ENCODE measurements at places on chromosomes 7 and 10.

DNA sequence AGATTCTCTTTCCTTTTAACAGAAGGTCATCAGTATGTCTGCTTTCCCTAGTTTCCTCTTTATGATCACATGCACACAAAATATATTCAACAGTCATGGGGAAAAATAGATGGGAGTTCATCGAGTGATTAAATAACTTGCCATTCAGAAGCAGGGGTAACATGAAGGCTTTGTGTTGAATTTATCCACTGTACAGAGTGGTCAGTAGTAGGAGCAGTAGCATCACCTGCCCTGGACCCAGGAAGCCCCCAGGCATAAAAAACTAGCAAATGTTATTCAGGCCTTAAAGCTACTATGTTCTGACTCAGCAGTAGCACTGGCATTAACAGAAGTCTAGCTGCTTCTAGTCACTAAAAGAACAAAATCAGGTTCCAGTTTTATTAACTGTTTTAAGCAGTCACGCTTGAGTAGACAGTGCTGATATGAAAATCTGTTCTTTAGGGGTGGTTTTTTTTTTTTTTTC is 31.4 kb upstream of the FAM133B start:
- DNase-seq, result no peak

GRCh38 chr7:102082693-102083368 is 203.8 kb upstream of the SH2B2 start:
- DNase-seq, result no peak

DNA sequence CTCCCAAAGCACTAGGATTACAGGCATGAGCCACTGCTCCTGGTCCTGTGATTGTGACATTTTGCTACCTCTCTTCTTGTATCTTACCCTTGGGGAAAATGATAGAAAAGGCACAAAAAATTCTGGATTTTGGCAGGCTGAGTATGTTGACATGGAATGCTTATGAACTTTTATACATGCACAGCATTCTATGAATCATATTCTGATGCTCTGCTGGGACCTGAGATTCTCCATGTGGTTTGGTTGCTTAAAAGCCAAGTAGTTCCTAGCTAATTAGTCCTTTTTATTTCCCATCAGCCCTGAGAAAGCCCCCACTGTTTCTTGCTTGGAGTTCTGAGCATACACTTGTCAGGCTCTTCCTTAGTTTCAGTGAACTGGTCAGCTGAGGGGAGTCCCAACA is 8.3 kb upstream of the KAZALD1 start:
- DNase-seq, result no peak

- no peak for DNase-seq
Observed at GRCh38 chr7:44634839-44635591, 28.6 kb downstream of the OGDH start.

- DNase-seq, result no peak
Observed at GRCh38 chr10:125396676-125397075, 236.3 kb upstream of the CTBP2 start.

- DNase-seq, result no peak
Observed at GRCh38 chr7:26190417-26190869, 10.1 kb downstream of the HNRNPA2B1 start.

Measured in GOT3 (cell line).